Naive thymus-derived CD4-positive, alpha-beta T cell (primary cell): ENCODE measurements at places on chromosomes 1 and 21. TPM values are rescaled to one million over a fixed set of nuclear protein-coding genes. Genes with fewer than 3 reads are reported as not detected.

The CFHR2 gene
- total RNA-seq, result not detected

The CELA3B gene
- not detected for total RNA-seq

The SLC44A3 gene
- not detected for total RNA-seq

The CDK11A gene
- total RNA-seq, result 198 TPM

The SELE gene
- not detected for total RNA-seq

The RGS8 gene
- total RNA-seq, result not detected

The PLPPR5 gene
- total RNA-seq, result not detected

The SERBP1 gene
- 151 TPM for total RNA-seq

The AMPD1 gene
- not detected for total RNA-seq

The GJA9 gene
- total RNA-seq, result not detected

The GBP5 gene
- 53.6 TPM for total RNA-seq

The OR6N1 gene
- total RNA-seq, result not detected

The CYP4A11 gene
- not detected in 2 replicates for total RNA-seq
